IMR-90 (cell line): ENCODE measurements at places on chromosomes 12 and 14. TPM values are rescaled to one million over a fixed set of nuclear protein-coding genes. Genes with fewer than 3 reads are reported as not detected.

The IL22 gene
- not detected in 2 replicates for total RNA-seq

The SERPINA12 gene
- not detected in 2 replicates for total RNA-seq

DNA sequence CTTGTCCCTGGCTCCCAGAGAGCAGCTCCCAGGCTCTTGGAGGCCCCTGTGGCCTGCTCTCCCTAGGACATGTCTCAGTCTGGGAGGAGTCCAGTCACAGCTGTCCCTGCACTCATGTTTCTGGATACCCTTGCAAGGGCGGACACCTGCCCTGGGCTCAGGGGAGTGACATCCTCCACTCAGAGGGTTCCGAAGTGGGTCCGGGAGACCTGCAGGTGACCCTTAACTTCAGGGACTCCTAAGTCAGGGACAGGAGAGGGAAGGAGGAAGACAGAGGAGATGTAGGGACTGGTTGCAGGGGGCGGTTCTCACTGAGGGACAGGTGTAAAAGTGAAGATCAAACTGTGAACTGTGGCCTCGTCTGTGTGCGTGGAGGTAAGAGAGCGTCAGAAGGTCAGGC, 37.6 kb downstream of the CACNA2D4 start:
- DNase-seq = no peak

The MMP14 gene
- 124 and 156 TPM in 2 replicates for total RNA-seq
